Progenitor cell of endocrine pancreas (in vitro differentiated cells): ENCODE measurements at places on chromosomes 6 and 20. TPM values are rescaled to one million over a fixed set of nuclear protein-coding genes. Genes with fewer than 3 reads are reported as not detected.

The GRM1 gene
- 0.40 and 0.41 TPM in 2 replicates for total RNA-seq

The SCAF8 gene
- total RNA-seq: 69.5 and 70.2 TPM in 2 replicates

The HLA-DRB1 gene
- total RNA-seq: 4.6 and 7.7 TPM in 2 replicates

The IL20RA gene
- total RNA-seq: 0.84 and 0.93 TPM in 2 replicates

- no peak for DNase-seq
- peak within 1 kb of the TSS; percentile 100 for H3K27ac ChIP-seq
- peak within 1 kb of the TSS; percentile 99 for H3K4me3 ChIP-seq
- no peaks in the 10 kb centered on the region for H3K27me3 ChIP-seq
- peaks cover 27% of the 10 kb centered on the region for H3K36me3 ChIP-seq
Observed at GRCh38 chr6:24719125-24719971, at the start of gene C6orf62. TSS of gene C6orf62 (minus strand) at chr6:24719154. CDS start at chr6:24718668, 486 bp downstream.

DNA sequence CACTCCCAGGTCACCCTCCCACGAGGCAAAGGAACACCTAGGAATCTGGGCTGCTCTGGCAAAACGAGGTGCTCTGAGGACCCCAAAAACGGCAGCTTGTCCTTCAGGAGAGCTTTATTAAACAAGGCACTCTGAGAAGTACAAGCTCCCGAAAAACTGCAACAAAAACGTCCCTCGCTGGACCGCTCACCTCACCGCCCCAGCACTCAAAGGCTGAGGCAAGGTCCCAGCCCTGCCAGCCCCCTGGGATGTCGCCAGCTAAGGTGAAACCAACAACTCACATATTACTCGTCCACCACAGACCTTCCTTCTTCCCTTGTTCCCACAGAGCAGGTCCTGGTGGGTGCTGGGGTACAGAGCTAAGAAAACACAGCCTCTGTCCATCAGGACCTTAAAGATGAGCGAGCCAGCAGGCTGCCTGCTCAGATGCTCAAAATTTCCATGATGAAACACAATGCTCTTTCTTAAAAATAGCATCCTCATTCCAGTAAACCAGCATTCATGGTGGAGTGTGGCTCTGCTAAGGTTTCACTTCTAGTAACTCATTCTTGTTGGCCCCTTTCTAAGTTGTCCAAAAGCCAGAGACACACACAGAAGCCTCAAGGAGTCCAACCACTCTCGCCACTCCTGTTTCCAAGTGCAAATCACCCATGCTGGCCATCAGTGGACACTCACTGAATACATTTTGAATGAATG, 35.9 kb downstream of the ATP9A start:
- H3K27me3 ChIP-seq: no peaks in the 10 kb centered on the region
- H3K4me3 ChIP-seq: no peak overlapping the region
- no peak overlapping the region for H3K27ac ChIP-seq
- peaks cover 19% of the 10 kb centered on the region for H3K4me1 ChIP-seq

DNA sequence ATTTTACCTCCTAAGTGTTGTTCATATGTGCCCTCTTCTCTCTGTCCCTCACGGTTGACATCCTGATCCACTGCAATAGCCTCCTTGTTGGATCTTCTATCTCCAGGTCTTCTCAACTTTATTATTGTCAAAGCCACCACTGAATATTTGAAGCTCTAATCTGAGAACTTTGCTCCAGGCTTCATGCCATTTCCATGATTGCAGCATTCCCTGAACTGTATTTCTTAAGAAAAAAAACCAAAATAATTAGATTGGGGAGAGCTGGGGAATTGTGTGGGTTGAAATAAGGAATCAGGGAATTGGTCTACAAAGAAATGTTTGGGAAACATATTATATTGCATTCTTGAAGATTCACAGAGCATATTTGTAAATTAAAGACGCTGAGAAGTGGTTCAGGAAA, 2.5 kb upstream of the STX7 start:
- peaks cover 9% of the 10 kb centered on the region for H3K27me3 ChIP-seq
- DNase-seq: no peak

DNA sequence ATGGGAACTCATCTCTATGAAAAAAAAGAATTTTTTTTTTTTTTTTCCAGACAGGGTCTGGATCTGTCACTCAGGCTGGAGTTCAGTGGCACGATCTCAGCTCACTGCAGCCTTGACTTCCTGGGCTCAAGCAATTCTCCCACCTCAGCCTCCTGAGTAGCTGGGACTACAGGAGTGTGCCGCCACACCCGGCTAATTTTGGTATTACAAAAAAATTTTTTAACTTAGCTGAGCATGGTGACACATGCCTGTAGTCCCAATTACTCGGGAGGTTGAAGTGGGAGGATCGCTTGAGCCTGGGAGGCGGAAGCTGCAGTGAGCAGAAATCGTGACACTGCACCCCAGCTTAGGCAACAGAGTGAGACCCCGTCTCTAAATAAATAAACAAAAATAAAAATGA, 7.5 kb downstream of the DEF6 start:
- no peak for DNase-seq
- H3K4me1 ChIP-seq: peaks cover 4% of the 10 kb centered on the region
- no peaks in the 10 kb centered on the region for H3K27me3 ChIP-seq
- H3K27ac ChIP-seq: no peak overlapping the region
- no peaks in the 10 kb centered on the region for H3K36me3 ChIP-seq

DNA sequence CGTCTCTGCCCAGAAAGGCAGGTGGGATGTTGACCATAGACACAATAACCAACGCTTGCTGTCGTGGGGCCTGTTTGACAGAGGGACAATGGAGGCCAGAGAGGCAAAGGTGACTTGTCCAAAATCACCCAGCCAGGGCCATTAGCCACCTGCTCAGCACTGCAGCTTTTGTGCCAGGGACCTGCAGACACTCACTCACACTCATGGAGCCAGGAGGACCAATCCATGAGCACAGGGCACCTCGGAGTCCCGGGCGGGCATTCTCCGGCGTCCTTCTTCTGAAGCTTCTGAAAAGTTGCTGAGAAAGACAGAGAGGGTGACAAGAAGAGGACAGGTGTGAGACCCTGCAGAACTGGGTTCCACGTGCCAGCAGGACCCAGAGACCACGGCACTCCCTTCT, 45.4 kb upstream of the SLCO4A1 start:
- H3K4me1 ChIP-seq: no peaks in the 10 kb centered on the region
- no peak for DNase-seq
- no peak overlapping the region for H3K27ac ChIP-seq
- peaks cover 51% of the 10 kb centered on the region for H3K27me3 ChIP-seq
- H3K4me3 ChIP-seq: no peak overlapping the region
- H3K36me3 ChIP-seq: no peaks in the 10 kb centered on the region

DNA sequence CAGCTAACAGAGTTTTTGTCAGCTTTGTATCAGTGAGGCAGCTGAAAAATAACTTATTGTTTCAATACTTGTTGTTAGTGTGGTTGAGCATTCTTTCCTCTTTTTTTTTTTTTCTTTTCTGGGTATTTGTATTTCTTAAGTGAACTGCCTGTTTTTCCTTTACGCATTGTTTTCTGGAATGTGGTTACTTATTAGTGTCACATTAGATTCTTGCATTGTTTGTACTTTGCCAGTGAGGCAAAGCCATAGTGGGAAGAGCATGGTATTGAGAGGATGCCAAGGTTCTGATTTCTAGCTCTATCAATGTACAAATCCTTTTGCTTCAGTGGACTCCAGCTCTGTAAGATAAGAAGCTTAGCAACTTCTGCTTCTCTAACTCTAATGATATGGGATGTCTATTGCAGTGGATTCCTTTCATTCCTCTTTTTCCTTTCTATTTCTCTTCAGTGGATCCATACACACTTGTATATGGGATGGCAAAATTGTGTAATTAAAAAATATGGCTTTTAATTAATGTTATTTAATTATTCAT, 3.9 kb downstream of the CDKAL1 start:
- H3K36me3 ChIP-seq: peaks cover 13% of the 10 kb centered on the region
- no peaks in the 10 kb centered on the region for H3K27me3 ChIP-seq
- H3K4me3 ChIP-seq: no peak overlapping the region
